ENCODE measurements at places on chromosomes 2 and 18. TPM values are rescaled to one million over a fixed set of nuclear protein-coding genes. Genes with fewer than 3 reads are reported as not detected.

IL1F10 gene
- polyA plus RNA-seq, result not detected

WNT10A gene
- not detected for polyA plus RNA-seq

- peak; percentile 81 for DNase-seq
Measured at GRCh38 chr18:55405893-55406406, 182.0 kb downstream of the TCF4 start.

- DNase-seq, result no peak
Measured at GRCh38 chr2:84938194-84938879, 32.6 kb upstream of the KCMF1 start.

All from AG04450 (cell line).